NK-92 treated with Interleukin-12 subunit alpha and Interleukin-12 subunit beta, amount 100 ng/mL, for 24 hours (cell line): ENCODE measurements at places on chromosomes 1 and 21.
A peak's percentile ranks its signal among the peaks of the same experiment; 100 is the strongest.

- peak; percentile 61 for DNase-seq
Measured at GRCh38 chr1:209651138-209651587, 1.1 kb downstream of the LAMB3 start.

GRCh38 chr1:246591504-246591903, 25.2 kb downstream of the CNST start:
- no peak for DNase-seq

DNA sequence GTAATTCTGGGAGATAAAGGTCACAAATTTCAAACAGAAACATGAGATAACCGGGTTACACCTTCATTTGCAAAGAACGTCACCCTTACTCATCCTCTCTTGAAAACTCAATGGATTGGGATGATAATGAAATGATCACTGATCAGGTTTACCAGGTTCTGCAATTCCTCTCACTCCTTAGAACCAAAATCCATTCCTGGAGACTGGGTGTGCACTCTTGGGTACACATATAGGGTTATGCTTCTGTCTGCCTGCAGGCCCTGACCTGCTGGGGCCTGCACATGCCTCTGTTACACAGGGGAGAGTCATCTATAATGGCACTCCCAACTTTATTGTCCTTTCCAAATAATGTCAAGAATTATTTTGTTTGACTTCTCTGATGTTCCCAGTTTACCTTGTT, 8.3 kb downstream of the SUSD4 start:
- no peak for DNase-seq

DNA sequence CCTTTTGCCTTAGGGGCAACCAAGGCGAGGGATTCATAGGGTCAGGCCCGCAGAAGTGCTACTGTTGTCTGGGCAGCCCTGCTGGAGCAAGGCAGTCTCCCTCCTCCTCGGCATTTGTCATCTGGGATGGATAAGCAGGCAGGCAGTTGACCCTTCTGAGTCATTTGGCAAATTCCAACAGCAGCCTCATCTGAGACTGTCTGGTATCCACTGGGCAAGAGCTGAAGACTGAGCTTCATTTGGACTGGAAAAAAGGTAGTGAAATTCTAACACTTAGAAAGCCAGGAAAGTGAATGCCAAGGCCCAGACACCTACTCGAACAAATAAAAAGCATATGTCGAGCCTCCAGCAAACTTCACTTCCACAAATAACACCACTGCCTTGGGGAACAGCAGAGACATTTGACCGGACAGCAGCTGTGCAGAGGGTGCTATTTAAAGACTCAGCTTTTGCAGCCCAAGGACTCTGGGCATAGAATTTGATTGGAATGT, 4.0 kb upstream of the ZBTB40 start:
- no peak for DNase-seq

GRCh38 chr1:236348071-236348470, 46.0 kb upstream of the EDARADD start:
- no peak for DNase-seq

DNA sequence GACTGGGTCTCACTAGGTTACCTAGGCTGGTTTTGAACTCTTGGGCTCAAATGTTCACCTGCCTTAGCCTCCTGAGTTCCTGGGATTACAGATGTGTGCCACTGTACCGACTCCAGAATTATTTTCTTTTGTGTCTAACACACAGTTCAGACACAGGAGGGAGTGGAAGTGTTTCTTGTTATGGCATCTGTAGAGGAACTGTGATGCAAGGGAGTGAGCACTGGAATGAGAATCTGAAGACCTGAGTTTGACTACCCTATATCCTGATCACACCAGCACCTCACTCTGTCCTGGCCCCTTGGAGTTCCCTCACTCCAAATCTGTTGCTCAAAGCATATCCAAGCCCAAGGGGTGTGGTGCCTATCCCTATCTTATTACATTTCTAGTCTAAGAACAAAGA, 15.2 kb downstream of the OPTC start:
- DNase-seq, result no peak

DNA sequence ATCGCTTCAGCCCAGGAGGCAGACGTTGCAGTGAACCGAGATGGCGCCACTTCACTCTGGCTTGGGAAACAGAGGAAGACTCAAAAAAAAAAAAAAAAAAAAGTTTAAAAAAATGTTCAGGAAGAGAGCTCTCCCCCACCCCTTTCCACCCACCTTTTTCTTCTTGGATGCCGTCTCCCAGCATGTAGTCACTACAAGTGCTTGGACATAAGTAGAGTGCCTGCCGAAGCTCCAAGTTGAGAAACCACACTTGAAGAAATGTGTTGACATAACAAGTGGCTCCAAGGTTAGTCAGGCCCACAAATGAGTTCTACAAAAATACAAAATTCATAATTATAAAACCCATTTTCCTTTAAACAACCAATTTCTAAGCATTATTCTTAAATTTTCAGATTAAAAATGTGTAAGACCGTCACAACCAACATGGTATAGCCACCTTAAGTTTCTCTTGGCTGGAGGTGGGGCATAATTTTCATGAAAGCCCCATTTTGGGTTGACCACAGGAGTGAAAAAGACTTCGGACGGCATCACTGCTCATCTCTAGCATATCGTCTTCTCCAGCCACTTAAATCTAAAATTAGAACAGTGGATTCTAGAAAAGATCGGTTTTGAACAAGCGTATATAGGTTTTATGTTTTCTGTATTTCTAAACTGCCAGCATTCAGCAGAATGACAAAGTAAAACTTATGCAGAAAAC, 26.4 kb downstream of the USP48 start:
- no peak for DNase-seq

DNA sequence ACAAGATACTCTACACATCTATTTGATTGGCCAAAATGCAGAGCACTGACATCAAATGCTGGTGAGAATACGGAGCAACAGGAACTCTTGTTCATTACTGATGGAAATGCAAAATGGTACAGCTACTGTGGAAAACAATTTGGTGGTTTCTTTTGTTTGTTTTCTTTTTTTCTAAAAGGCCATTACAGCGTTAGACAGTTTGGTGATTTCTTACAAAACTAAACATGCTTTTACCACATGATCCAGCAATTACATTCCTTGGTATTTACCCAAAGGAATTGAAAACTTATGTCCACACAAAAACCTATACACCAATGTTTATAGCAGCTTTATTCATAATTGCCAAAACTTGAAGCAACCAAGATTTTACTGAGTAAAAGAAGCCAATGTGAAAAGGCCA, 66.4 kb upstream of the FBXO28 start:
- no peak for DNase-seq

DNA sequence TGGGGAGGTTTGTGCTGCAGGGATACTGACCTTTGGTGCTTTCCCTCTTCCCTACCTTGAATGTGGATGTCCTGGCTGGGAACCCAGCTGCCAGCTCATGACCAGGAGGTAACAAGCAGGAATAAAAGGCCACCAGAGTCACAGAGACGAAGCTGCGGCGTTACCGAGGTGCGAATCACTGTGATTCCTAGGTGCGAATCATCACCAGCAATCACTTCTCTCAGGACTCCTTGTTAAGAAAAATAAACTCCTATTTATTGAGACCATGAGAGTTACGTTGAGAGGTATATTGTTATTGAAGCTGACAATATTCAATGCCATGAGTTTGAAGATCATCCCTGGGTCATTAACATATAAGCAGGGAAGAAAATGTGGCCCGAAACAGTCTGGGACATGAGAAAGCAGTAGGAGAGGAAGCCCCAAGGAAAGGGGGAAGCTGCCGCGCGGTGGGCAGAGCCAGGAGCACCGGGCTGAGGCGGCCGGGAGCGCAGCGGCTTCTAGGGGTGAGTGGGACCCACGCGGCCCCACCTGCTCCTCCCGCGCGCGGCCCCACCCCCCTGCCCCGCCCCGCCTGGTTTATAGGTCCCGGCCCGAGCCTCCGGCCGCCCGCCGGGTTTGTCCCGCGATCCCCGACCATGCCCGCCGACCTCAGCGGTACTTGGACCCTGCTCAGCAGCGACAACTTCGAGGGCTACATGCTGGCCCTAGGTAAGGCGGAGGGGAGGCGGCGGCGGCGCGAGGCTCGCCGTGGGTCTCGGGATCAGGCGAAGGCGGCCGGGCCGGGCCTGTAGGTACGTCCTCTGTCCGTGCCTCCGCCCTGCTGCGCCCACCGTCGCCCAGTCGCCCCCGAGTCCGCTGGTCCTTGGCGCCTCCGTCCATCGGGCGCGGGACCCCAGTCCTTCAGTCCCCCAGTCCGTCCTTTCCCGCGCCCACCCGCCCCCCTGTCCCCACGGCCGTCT, at the start of gene RBP7:
Gene RBP7 (plus strand): TSS at position 605 of the 959 bp plus-strand sequence. CDS start 31 bp downstream, at position 636.
- DNase-seq, result no peak

DNA sequence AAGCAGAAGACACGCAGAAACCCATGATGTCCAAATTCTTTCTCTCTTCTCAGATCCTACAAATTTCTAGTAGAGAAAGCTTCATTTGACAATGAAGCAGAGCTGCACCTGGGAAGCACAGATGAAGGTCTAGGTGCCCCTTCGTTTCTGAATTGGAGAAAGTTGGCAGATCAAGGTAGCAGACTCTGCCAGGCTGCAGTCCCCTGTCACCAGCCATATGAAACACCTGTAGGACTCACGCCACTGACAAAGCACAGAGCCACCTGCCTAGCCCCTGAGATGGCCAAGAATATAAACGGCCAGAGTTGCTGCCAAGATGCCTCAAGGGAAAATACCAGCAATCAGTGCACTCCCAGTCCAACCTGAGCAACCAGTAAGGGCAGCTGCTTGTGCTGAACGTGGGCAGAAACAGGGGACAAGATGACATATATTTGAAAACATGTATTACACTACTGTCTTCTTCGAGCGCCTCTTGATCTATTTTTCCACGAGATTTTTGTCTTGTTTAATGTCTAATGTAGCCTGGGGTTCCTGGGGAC, 20.6 kb upstream of the PLEKHA6 start:
- DNase-seq, result no peak

DNA sequence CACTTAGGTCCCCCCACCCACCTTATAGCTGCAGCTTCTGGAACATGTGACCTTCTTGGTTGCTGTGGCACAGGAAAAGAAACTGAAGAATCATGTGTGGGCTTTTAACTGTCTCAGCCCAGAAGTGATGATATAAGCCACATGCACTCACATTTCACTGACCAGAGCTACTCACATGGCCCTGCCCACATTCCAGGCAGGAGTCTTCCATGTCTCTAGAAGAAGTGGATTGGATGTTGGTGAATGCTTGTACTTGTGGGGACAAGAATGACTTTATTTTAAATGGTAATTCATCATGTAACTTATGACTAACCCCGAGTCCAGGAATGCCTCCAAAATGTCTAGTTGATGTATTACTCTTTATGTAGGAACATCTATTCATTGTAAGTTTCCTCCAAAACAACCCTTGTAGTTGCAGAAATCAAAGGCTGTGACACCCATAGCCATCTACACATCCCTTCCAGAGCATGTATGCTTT, 15.8 kb upstream of the CAMK1G start:
- DNase-seq, result no peak

DNA sequence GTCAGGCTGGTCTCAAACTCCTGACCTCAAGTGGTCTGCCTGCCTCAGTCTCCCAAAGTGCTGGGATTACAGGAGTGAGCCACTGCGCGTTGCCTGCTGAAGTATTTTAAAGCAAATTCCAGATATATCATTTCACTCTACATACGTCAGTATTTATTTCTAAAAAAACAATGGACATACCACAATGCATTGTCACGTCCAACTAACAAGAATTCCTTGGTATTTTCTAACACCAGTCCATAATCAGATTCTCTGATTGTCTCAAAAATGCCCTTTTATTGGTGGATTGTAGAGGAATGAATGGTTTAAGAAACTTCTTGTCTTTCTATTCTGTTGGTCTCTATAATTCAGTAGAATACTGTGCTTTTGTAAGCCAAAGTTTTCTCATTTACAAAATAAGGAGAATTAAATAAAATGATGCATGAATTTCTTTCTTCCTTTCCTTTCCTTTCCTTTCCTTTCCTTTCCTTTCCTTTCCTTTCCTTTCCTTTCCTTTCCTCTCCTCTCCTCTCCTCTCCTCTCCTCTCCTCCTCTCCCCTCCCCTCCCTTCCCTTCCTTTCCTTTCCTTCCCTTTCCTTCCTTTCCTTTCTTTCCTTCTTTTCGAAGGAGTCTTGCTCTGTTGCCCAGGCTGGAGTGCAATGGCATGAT, 55.8 kb downstream of the VPS13D start:
- DNase-seq, result no peak

- no peak for DNase-seq
Measured at GRCh38 chr1:95558791-95559190, 324.8 kb downstream of the RWDD3 start.

DNA sequence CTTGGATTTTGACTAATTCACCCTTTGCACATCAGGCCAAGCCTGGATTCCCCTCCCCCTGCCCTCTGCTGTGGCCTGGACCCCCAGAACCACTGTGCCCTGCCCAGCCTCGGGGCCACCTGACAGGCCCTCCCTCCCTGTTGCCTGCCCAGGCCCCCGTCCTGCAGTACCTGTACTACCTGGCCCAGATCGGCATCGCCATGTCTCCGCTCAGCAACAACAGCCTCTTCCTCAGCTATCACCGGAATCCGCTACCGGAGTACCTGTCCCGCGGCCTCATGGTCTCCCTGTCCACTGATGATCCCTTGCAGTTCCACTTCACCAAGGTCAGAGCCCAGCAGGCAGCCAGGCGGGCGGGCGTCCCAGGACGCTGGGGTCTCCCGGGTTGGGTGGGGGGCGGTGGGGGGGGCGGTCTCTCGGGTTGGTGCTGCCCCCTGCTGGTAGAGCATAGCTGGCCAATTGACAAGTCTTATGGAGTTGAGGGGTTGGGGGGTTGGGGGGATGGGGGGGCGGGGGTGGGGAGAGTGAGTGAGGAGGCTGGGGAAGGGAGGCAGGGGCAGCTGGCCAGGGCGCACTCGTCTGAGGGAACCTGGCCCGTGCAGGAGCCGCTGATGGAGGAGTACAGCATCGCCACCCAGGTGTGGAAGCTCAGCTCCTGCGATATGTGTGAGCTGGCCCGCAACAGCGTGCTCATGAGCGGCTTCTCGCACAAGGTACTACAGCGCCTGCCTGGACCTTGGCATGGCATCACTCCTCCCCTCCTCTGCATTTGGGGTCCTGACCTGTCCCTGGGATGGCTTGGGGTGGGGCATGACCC, 10.7 kb downstream of the AMPD2 start:
- DNase-seq, result no peak

- DNase-seq, result no peak
Measured at GRCh38 chr1:119101563-119101962, 38.9 kb downstream of the WARS2 start.

- DNase-seq, result no peak
Measured at GRCh38 chr1:47738560-47739182, 258.5 kb downstream of the TRABD2B start.

DNA sequence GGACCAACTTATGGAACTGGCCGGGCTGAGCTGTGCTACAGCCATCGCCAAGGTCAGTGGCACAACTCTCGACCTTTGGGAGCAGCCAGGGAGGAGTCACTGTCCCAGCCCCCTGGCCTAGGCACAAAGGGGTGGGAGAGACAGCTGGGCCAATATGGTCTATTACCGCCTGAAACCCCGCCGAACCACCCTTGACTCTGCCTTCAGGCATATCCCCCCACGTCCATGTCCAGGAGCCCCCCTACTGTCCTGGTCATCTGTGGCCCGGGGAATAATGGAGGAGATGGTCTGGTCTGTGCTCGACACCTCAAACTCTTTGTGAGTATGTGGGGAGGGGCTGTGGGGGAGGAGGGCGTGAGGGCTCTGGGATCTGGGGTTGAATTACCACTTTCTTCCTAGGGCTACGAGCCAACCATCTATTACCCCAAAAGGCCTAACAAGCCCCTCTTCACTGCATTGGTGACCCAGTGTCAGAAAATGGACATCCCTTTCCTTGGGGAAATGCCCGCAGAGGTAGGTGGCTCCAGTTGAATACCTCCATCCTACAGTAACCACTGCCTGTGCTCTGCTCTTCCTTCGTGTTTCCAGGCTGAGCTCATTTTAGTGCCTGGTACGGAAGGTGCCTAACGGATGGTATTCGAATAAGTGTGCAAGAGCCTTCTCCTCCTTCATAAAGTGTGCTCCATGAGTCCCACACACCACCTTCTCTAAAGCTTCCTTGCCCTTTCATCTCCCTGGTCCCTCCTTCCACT, 758 bp downstream of the NAXE start:
- no peak for DNase-seq
